NCI-H1417 (cell line): ENCODE measurements at places on chromosomes 7 and 10.

GRCh38 chr7:151571471-151571870, 51.8 kb upstream of the RHEB start:
- DNase-seq, result no peak

DNA sequence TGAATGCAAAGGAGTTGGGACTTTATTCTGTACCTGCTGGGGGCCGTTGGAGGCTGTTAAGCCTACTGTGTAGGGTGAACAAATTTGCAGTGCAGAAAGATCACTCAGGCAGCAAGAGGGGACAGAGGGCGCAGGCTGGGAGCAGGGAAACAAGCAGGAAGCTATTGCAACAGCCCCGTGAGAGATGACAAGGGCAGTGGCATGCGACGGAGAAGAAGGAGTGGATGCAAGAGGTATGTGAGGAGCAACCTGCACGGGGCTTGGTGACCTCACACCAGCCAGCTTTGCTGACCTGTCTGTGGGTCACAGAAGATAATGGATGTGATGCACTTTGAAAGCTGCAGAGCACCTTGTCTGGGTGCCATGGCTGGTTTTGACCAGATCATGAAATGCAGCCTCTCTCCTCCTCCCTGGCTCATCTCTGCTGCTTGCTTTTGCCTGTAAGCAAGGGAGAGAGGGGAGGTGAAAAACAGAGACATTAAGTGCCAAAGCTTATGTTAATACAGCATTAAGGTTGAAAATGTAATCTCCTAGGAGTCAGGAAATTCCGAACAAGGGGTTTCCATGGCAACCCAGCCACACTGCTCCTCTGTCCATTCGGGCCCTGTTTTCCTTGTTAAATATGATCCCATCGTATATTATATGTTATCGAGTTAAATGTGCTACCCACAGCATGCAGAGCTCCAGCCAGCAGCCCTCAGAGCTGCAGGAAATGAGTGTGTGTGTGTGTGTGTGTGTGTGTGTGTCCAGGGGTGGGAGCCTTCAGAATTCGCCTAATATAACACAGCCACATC, 314.3 kb upstream of the ZMIZ1 start:
- no peak for DNase-seq

DNA sequence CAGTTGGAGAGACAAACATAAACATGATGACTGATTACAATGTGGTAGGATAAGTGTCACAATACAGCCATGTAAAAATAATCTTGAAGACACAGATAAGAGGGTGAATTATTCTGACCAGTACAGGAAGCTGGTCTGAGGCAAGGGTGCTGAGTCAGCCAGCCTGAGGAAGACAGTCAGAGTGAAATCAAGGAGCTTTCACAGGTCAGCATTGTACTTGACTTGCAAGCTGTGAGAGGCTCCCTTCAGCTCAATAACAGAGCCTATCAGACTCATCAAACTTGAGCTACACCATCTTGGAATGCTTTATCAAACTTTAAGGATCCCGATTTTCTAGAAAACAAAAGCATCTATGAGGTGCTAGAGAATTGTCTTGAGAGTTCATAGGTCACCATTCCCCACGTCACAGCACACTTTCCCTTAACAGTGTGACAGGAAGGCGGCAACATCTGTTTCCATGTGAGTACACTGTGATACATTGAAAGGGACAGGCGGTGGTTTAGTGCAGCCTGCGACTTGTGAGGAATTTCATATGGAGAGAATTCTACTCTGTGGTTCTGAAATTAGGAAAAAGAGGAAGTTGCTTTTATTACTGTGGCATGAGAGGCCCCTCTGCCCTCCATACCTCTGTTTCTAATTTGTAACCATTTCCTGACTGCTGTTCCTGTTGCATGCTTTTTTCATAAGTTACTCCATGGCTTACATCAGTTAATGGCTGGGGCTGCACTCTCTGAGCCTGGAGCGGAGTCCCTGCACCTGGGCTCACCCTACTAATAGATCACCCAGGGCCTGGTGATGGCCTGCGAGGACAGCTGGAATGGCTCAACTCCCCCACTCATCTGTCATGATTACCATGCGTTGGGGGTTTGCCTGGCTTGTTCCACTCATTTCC, 417.1 kb downstream of the SUGCT start:
- DNase-seq, result no peak

GRCh38 chr10:30751678-30752331, 122.3 kb upstream of the LYZL2 start:
- DNase-seq, result peak; percentile 39

DNA sequence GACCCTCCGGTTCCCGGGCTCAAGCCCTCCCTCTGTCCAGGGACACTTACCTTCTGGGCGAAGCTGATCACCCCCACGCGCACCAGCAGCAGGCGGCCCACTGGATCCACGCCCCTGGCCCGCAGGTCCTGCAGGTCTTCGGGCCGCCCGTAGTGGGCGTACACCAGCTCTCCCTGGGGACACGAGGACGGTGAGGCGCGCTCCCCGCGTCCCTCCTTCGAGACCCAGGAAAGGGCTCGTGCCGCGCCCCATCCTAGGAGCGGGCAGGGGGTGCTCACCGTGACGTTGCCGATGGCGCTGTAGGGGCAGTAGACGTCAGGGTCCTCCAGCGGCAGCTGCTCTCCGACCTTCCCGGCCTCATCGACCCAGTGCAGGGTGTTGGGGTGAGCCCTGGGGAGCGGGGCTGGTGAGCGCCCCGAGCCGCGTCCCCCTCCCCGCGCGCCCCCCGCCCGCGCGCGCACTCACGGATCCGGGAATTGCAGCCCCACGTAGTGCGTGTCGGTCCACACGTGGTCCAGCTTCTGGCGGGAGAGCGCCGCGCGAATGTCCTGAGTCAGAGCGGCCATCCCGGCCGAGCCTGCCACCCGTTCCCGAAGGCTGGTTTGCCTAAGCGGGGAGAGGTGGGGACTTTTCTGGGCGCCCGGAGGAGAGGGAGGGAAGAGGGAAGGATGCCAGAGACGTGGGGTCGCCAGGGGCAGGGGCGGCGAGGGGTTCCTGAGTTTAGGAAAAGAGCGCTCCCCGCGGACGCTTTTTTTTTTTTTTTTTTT, 8.2 kb downstream of the TFR2 start:
- DNase-seq, result peak; percentile 51

DNA sequence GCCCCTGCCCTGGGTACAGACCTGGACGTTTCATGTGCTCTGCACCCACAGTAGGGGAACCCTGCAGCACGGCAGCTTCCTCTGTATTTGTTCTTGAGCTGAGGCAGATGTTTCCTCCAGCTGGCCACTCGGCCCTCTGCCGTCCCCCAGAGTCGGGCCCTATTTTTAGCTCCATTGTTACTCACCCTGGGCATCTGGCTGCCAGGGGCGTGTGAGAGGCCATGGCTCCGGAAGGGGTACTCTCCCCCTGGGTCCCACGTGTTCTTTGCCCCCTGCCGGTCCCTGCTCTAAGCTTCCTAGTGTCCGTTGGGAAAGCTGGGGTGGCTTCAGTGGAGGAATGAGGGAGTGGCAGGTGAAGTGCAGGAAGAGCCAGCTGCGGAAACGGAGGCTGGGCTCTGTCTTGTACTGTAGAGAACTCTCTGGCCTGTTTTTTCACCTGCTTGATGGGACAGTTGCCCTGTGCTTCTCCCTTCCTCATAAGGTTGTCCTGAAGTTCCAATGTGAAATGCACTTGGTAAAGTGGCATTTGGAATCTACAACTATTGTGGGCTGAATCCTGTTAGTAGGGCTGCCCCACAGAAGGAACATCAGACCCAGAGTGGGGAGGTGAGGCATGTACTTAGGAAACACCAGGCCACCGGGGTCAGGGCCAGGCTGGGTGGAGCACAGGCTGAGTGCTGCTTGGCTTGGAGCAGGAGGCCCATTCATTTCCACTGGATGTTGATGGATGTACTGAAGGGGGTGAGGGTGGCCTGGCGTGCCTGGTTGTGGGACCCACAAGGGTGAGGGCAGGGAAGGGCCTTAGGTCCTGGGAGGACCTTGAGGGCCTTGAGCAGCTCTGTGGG, 30.6 kb downstream of the PALD1 start:
- peak; percentile 58 for DNase-seq

DNA sequence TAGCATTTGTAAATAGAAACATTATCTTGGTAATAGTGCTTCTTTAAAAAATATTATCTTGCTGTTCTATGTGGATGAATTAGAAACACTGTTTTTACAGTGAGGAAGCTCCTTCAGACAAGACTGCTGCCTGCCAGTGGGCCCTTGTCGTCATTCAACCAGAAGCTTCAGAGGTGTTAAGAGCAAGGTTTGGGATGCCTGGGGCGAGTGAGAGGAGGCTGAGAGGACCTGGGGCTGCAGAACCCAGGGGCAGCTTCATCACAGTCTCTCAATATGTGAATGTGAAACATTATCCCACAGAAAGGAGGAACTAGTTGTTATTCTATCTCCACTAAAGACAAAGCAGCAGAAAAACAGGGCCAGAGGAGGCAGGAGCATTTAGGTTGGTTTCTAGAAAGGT, 8.1 kb downstream of the PLPP4 start:
- no peak for DNase-seq

GRCh38 chr7:14931511-14932215, 29.1 kb upstream of the DGKB start:
- DNase-seq, result no peak

GRCh38 chr10:33542752-33543505, 208.5 kb upstream of the NRP1 start:
- DNase-seq, result no peak

- DNase-seq, result no peak
Observed at GRCh38 chr7:434891-435629, 84.6 kb downstream of the PDGFA start.

DNA sequence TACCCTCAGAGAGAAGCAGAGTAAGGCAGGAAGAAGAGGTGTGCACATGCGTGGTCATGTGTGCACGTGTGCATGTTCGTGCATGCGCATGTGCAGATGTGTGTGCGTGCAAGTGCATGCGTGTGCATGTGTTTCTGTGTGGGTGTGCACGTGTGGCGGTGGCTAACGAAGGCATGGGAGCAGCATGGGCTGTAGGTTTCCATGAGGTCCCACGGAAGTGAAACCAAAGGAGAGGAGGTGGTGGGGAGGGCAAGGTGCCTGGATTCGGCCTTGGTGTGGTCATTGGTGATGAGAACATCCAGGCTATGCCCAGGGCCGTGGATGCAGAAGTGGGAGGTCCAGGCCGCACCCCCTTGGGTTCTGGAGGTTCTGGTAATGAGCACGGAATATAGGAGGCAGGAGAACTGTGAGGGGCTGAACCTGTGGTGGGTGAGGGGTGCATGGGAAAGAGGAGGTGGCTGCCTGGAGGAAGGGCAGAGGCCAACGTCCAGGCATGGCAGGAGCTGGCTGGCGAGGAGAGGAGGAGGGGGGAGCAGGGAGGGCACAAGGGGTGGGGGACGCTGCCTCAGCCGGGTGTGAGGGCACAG, 2.4 kb upstream of the INPP5A start:
- no peak for DNase-seq

- no peak for DNase-seq
Observed at GRCh38 chr7:131493081-131493480, 63.3 kb downstream of the PODXL start.

- no peak for DNase-seq
Observed at GRCh38 chr10:34037499-34037898, 703.0 kb upstream of the NRP1 start.

- DNase-seq, result peak; percentile 78
Observed at GRCh38 chr10:96124230-96125141, 5.6 kb upstream of the ZNF518A start.

- no peak for DNase-seq
Observed at GRCh38 chr10:110505130-110505770, 7.5 kb downstream of the DUSP5 start.

- DNase-seq, result no peak
Observed at GRCh38 chr7:77931841-77932240, 133.3 kb downstream of the PHTF2 start.

DNA sequence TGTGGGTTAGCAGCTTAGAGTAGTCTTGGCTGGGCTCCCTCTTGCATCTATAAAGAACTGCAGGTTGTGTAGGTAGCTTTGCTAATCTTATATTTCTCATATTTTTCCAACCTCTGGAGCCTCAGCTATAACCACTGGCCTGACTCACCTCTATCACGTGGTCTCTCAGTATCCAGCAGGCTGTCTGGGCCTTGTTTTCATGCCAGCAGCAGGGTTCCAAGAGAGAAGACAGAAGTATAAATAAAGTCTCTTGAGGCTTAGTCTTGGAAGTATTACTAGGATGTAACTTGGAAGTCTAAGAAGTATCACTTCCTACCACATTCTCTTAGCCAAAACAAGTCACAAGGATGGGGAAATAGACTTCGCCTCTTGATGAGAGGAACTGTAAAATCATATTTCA, 73.3 kb downstream of the WIPF3 start:
- DNase-seq, result no peak

GRCh38 chr10:108434559-108435252, 1270.2 kb upstream of the SORCS1 start:
- DNase-seq, result no peak

- DNase-seq, result no peak
Observed at GRCh38 chr10:102593804-102594079, 50.5 kb upstream of the TRIM8 start.

- DNase-seq, result no peak
Observed at GRCh38 chr10:43727935-43728334, 79.3 kb upstream of the ZNF32 start.

GRCh38 chr10:104057717-104058116, 28.0 kb downstream of the COL17A1 start:
- no peak for DNase-seq

- DNase-seq, result no peak
Observed at GRCh38 chr10:84908491-84908890, 580.1 kb downstream of the CCSER2 start.

DNA sequence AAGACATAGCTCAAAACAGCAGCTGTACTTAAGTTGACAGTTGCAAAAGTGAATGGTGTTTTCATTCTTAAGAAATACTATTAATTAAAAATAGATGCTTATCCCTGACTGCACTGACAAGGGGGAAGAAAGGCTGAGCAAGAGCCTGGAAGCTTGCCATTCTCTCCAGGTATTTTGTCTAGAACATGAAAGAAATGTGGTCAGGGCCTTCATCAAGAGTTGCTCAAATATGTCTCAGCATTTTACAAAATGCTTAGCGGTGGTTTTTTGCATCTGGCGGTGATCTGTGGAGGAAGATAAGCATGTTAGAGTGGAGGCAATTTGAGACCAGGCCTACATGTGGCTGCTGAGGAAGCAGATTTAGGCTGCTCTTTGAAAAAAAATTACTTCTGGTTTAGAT, 46.4 kb upstream of the CC2D2B start:
- no peak for DNase-seq

GRCh38 chr10:20897146-20897825, at the start of gene NEBL:
TSS of gene NEBL (minus strand) at chr10:20897311. CDS start at chr10:20897205, 106 bp downstream.
- DNase-seq, result peak; percentile 4

GRCh38 chr10:6953271-6953801, 373.3 kb upstream of the PRKCQ start:
- DNase-seq, result no peak

- DNase-seq, result peak; percentile 34
Observed at GRCh38 chr10:29083096-29083495, 205.8 kb upstream of the LYZL1 start.

GRCh38 chr10:114304571-114305421, 65.7 kb downstream of the VWA2 start:
- peak; percentile 26 for DNase-seq
